ENCODE measurements at places on chromosomes 5 and 9. TPM values are rescaled to one million over a fixed set of nuclear protein-coding genes. Genes with fewer than 3 reads are reported as not detected.
A peak's percentile ranks its signal among the peaks of the same experiment; 100 is the strongest.

DNA sequence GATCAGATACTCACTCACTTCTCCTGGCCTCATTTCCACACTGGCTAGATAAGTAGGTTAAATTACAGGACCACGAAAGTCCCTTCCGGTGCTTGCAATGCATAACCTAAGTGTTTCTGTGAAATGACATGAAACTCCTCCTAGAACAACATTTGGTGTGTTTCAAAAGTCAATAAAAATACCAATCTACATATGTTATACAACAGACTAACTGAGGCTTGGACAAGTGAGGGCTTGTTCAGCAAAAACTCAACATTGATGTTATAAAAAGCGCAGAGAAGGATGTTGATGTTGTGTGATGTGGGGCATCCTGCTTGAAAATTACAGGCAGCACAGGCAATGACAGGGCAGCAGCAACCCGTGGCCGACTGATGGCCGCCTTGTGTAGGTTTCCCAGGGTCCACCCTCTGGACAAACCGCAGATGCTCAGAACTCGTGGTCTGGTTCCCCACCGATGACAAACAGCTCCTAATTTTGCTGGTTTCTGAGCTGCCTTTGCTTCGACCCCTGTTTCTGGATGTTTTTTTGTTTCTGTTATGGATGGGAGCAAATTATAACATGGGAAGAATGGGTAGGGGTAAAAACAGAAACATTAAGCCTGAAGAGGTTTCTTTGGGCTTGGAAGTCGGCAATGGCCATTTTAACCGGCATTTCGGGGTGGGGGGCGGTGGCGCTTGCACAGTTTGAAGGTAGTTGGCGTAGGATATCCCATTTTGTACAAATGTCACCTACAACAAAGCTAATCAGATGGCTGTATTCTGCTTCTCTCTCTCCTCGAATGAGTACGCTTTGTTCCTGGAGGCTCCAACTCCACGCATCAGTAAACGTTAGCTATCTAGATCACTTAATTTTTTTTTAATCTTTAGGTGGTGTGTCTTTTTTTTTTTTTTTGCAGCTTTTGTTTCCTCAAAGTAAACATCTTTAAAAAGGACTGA is 116.1 kb downstream of the PDZD2 start:
- H3K4me1 ChIP-seq, result peaks cover 6% of the 10 kb centered on the region
- no peak for DNase-seq
- no peak overlapping the region for H3K27ac ChIP-seq
- no peaks in the 10 kb centered on the region for H3K36me3 ChIP-seq
- H3K4me3 ChIP-seq, result no peak overlapping the region

DNA sequence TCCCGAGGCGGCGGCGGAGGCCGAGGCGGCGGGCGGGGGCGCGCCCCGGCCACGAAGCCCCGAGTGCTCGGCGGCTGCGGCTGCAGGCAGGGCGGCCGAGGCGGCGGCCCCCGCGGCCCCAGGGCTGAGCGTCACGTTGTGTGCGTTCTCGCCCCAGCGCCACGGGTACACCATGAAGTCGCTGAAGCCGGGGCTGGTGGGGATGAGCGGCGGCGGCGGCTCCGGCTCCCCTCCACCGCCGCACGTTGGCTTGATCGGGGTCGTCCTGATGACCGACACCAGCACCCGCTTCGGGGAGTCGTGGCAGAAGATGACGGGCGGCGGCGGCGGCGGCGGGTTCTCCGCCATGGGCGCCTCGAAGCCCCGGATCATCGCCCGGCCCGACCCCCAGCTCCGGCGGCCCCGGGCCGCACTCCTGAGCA is 498 bp downstream of the ZNF367 start:
- H3K27ac ChIP-seq, result peak overlapping the region; percentile 96
- no peak for DNase-seq
- H3K4me1 ChIP-seq, result peaks cover 11% of the 10 kb centered on the region
- H3K36me3 ChIP-seq, result no peaks in the 10 kb centered on the region

GRCh38 chr9:125700791-125701190 is 6.2 kb downstream of the MAPKAP1 start:
- H3K27me3 ChIP-seq, result no peaks in the 10 kb centered on the region
- H3K36me3 ChIP-seq, result no peaks in the 10 kb centered on the region
- peak; percentile 72 for DNase-seq

- H3K36me3 ChIP-seq, result no peaks in the 10 kb centered on the region
- H3K27ac ChIP-seq, result no peak overlapping the region
- peaks cover 10% of the 10 kb centered on the region for H3K4me1 ChIP-seq
Measured at GRCh38 chr5:103445426-103446035, 117.1 kb downstream of the NUDT12 start.

DNA sequence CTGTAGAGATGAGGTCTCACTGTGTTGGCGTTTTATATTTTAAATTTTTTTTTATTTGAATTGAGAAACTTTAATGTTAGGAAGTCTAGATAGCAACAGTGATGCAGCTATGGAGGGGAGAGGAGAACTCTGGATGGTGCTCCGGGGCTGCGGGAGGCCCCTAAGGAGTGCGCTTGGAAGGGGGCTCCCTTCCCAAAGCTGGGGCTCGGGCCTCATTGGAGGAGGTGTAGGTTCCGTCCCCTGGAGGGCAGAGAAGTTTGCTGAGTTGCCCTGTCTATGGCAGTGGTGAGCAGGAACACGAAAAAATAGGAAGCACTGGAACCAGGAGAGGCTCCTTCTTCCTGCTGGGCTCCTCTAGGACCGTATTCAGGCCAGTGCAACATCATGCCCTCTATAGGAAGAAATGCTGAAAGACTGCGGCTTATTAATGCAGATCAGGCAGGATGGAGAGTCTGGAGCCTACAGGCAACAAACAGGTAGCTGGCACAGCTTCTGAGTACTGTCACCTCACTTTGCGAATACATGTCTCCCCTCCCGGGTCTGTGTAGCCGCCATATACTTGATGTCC is 16.1 kb downstream of the AHRR start:
- H3K36me3 ChIP-seq, result no peaks in the 10 kb centered on the region
- no peak overlapping the region for H3K27ac ChIP-seq
- no peaks in the 10 kb centered on the region for H3K4me1 ChIP-seq
- peaks cover 4% of the 10 kb centered on the region for H3K27me3 ChIP-seq

DNA sequence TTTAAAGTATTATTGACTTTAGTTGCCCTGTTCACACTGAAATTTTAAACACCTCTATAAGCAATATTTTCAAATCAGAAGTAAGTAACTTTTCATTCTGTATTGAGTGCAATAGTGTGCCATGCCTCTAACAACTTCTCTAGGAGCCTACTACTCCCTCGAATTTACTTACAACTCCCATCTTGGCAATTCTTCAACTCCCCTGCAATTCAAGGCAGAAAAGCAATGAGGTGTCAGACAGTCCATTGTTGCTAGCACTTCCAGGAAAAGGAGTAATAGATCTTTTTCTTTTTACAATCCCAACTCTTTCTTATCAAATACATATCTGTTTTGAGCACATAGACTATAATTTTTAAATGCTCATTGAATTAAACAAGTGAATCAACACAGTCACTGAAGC is 222.7 kb upstream of the PUM3 start:
- no peaks in the 10 kb centered on the region for H3K4me1 ChIP-seq
- no peaks in the 10 kb centered on the region for H3K27me3 ChIP-seq
- no peaks in the 10 kb centered on the region for H3K36me3 ChIP-seq
- no peak for DNase-seq

DNA sequence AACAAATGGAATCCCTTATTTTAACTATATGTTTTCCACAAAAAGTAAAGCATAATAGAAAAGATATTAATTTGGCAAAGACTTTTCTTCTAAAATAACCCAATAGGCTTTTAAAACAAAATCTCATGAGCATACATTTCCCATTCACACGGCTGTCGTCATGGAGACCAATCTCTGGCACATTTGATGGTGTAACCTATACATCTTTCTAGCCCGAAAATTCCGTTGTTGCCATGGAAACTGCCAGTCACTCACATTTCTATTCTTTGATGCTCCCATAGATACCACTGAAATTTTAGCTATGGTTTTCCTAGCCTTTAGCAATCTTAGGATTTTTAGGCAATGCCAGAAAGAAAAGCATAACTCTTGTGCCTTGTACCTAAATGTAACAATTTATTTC is 262.9 kb upstream of the TRPM3 start:
- H3K4me1 ChIP-seq, result no peaks in the 10 kb centered on the region
- H3K27ac ChIP-seq, result no peak overlapping the region
- DNase-seq, result no peak
- H3K36me3 ChIP-seq, result no peaks in the 10 kb centered on the region
- H3K27me3 ChIP-seq, result no peaks in the 10 kb centered on the region

GRCh38 chr9:7333719-7334118 is 465.9 kb downstream of the DMAC1 start:
- peaks cover 7% of the 10 kb centered on the region for H3K4me1 ChIP-seq
- DNase-seq, result no peak
- no peak overlapping the region for H3K27ac ChIP-seq
- H3K4me3 ChIP-seq, result no peak overlapping the region

DNA sequence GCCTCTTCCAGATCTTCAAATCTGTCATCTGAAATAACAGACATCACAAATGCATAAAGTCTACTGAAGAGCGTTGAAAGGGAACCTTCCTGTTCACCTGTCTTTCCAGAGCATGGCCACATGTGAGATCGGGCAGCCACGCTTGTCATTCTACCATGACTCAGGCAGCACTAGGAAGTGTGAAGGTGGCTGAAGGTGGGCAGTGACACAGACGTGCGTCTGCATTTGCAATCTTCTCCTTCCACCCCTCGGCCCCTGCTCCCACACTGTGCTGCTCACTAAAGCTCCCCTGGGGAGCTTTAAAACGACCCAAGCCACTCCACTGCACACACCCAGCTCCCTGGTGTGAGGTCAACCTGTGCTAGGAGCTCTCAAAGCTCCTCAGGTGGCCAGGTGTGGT is 2.5 kb downstream of the ENTR1 start:
- no peak overlapping the region for H3K27ac ChIP-seq
- H3K36me3 ChIP-seq, result peaks cover 51% of the 10 kb centered on the region
- no peaks in the 10 kb centered on the region for H3K27me3 ChIP-seq
- DNase-seq, result no peak

GRCh38 chr5:121288781-121289180 is 562.9 kb upstream of the FTMT start:
- no peak overlapping the region for H3K4me3 ChIP-seq
- H3K36me3 ChIP-seq, result no peaks in the 10 kb centered on the region
- no peaks in the 10 kb centered on the region for H3K4me1 ChIP-seq
- H3K27me3 ChIP-seq, result no peaks in the 10 kb centered on the region
- no peak for DNase-seq

DNA sequence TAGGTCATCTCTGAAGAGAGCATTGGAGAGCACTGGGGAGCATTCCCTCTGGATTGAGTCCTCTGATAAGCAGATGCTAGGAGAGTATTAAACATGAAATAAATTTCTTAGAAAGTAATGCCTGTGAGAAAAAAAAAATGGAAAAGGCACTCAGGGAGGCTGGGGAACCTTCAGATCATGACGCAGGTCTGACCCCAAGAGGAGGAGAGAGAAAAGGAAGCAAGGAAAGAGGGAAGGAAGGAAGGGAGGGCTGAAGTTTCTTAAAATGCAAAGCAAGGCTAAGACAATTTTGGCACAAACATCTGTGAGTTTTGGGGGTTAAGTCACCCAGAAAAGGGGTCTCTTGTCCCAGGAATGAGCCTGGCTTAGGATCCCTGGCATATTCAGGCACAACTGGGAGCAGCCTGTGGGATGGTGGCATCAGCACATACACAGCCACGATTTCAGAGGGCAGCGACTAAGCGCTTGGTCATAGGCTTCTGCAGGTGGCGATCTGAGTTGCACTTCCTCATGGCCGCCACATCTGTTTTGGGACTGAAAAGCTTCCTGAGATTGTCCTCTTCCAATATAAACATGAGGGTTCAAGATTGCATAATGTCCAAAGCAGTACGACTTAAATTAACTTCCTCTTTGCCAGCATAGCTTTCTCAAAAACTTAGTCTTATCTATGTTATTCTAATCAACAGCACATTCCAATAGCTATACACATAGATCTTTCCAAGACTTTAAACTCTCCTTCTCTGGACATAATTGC is 692.7 kb downstream of the DNAH5 start:
- DNase-seq, result peak; percentile 55
- H3K4me3 ChIP-seq, result no peak overlapping the region

DNA sequence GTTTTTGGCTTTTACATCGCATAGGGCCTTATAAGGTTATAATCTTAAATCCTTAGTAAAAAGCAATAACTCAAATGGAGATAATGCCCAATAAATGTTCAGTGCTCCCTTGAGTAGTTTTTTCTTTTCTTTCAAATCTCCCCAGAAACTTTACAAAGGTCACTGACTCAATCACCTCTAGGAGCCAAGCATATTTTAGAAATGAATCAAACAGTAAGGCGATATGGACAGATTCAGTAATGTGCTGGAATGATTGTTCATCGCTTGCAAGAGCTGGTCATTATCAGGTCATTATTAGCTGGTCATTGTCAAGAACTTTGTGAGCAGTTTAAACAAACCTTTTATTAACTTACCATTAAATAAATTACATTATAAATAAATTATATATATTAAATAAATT is 130.4 kb upstream of the SLIT3 start:
- H3K27ac ChIP-seq, result no peak overlapping the region
- no peak for DNase-seq
- H3K27me3 ChIP-seq, result no peaks in the 10 kb centered on the region
- no peak overlapping the region for H3K4me3 ChIP-seq
- no peaks in the 10 kb centered on the region for H3K4me1 ChIP-seq

DNA sequence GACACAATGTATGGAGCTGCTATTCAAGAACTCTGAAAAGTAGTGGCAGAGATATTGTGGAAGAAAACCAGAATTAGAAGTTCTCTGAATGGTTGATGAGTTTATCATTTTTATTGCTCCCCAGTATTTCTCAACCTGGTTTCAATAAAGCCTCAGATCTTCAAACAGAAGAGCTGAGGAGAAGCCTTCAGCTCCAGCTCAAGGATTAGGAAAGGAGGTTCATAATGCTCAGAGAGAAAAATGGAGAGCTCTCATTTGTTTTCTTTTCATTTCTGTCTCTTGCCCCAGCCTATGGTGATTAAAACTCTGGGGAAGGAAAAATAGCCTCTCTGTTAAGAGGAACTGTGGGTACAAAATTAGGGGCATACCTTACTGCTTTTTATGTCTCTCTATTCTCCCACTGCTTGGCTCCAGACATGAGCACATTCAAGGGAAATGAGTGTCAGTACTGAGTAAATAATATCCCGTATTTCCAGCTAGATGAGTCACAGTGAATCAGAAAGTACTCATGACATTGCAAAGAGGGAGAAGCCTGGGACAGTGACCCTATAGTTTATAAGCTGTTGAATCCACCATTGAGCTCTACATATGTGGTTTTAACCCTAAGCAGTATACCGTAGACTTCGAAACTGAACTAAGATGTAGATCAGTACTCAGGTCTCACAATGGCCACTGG is 138.1 kb downstream of the EMB start:
- H3K27ac ChIP-seq, result no peak overlapping the region
- H3K4me1 ChIP-seq, result no peaks in the 10 kb centered on the region
- H3K36me3 ChIP-seq, result no peaks in the 10 kb centered on the region

ABLIM3 gene
- 0.68 TPM for total RNA-seq

SURF4 gene
- total RNA-seq, result 186 TPM

FOXD4L6 gene
- not detected for total RNA-seq

CD14 gene
- not detected for total RNA-seq

INSL6 gene
- not detected for total RNA-seq

DMGDH gene
- total RNA-seq, result 0.73 TPM

TMOD1 gene
- total RNA-seq, result 7.1 TPM

TAF11L10 gene
- not detected for total RNA-seq

SPATA31C2 gene
- total RNA-seq, result not detected

PRDM9 gene
- total RNA-seq, result not detected

LRRC26 gene
- 0.53 TPM for total RNA-seq

FAM78A gene
- 5.5 TPM for total RNA-seq

FAT2 gene
- not detected for total RNA-seq

TLE1 gene
- 73.5 TPM for total RNA-seq

Measured in endodermal cell (in vitro differentiated cells).